Smooth muscle cell of the umbilical artery (primary cell): ENCODE measurements at places on chromosomes 16 and 17. TPM values are rescaled to one million over a fixed set of nuclear protein-coding genes. Genes with fewer than 3 reads are reported as not detected.

IL34 gene
- total RNA-seq, result 1.9 and 4.5 TPM in 2 replicates

CRLF3 gene
- total RNA-seq, result 16.6 and 21.6 TPM in 2 replicates

KRT27 gene
- total RNA-seq, result not detected in 2 replicates

MYH8 gene
- under 0.01 and 0.09 TPM in 2 replicates for total RNA-seq

CDRT15 gene
- total RNA-seq, result not detected in 2 replicates

NOTUM gene
- total RNA-seq, result 0.14 TPM in 1 of 2 replicates, not detected in the other

TBC1D3 gene
- total RNA-seq, result not detected in 2 replicates

CLEC18B gene
- total RNA-seq, result 0.92 and 3.9 TPM in 2 replicates

HS3ST6 gene
- not detected in 2 replicates for total RNA-seq

GPRC5C gene
- total RNA-seq, result 0.09 and 0.89 TPM in 2 replicates

ENPP7 gene
- total RNA-seq, result not detected in 2 replicates

TBC1D3G gene
- total RNA-seq, result not detected in 2 replicates

KRTAP9-2 gene
- not detected in 2 replicates for total RNA-seq

CCL17 gene
- not detected in 2 replicates for total RNA-seq

ABCA9 gene
- 1.8 TPM in 2 replicates for total RNA-seq

TMEM235 gene
- total RNA-seq, result not detected in 2 replicates

ABCC11 gene
- total RNA-seq, result 0.05 TPM in 1 of 2 replicates, not detected in the other

SMTNL2 gene
- total RNA-seq, result under 0.01 TPM in 1 of 2 replicates, not detected in the other

HCRT gene
- total RNA-seq, result not detected in 2 replicates

NKD1 gene
- under 0.01 TPM in 2 replicates for total RNA-seq

CEP112 gene
- total RNA-seq, result 9.2 and 9.7 TPM in 2 replicates

KRT25 gene
- total RNA-seq, result not detected in 2 replicates

PPP1R27 gene
- total RNA-seq, result 0.09 TPM in 1 of 2 replicates, not detected in the other

C17orf100 gene
- total RNA-seq, result 0.55 and 0.59 TPM in 2 replicates

ALOX15B gene
- total RNA-seq, result not detected in 2 replicates

CCL4 gene
- total RNA-seq, result not detected in 2 replicates

GAST gene
- total RNA-seq, result not detected in 2 replicates

HEXIM1 gene
- total RNA-seq, result 9.8 and 10.5 TPM in 2 replicates

HOXB9 gene
- total RNA-seq, result 0.30 and 0.92 TPM in 2 replicates

CCDC40 gene
- total RNA-seq, result 2.5 and 5.6 TPM in 2 replicates

CA5A gene
- total RNA-seq, result not detected in 2 replicates

FASN gene
- total RNA-seq, result 104 and 307 TPM in 2 replicates

PRSS33 gene
- not detected in 2 replicates for total RNA-seq

KRTAP4-5 gene
- not detected in 2 replicates for total RNA-seq

HIRIP3 gene
- 4.8 and 5.0 TPM in 2 replicates for total RNA-seq

CCL18 gene
- not detected in 2 replicates for total RNA-seq
